Muscle of leg (tissue), 16 donors: ENCODE measurements at places on chromosomes 6 and 20. TPM values are rescaled to one million over a fixed set of nuclear protein-coding genes. Genes with fewer than 3 reads are reported as not detected.
A peak's percentile ranks its signal among the peaks of the same experiment; 100 is the strongest.

The DEFB118 gene
- polyA plus RNA-seq: not detected

The BHLHE23 gene
- not detected for polyA plus RNA-seq

The ADGRF1 gene
- not detected for polyA plus RNA-seq

The SPEF1 gene
- polyA plus RNA-seq: not detected

The HLA-G gene
- polyA plus RNA-seq: 3.4 TPM

The CRISP2 gene
- not detected for polyA plus RNA-seq

The MLN gene
- 4.9 TPM for polyA plus RNA-seq

DNA sequence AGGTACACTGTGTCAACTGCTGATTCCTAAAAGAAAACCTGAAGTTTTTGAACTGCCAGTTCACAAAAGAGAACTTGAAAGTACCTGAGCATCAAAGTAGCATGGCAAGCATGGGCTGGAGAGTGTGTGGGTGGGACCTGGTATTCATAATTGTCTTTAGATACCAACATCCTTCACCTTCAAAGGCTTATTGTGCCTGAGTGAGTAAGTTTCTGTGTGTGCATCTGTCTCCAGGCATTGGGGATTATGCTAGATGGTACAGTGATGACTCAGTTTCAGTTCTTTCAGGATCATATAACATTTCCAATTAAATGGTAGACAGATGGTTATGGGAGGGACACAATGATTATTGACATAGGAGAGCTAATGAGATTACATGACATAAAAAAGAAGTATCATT, 238.5 kb downstream of the ZFAND3 start:
- DNase-seq: no peak

DNA sequence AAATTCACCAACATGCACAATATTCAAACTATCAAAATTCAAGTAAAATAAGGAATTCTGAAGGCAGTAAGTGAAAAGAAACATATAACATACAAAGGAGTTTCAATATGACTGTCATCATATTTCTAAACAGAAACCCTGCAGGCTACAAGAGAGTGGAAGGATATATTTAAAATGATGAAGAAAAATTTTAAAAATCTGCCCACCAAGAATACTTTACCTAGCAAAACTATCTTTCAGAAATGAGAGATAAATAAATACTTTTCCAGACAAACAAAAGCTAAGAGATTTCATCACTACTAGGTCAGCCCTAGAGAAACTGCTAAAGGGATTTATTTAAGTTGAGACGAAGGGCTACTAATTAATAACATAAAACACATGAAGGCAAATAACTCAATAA, 73.8 kb upstream of the MANEA start:
- no peak for DNase-seq

DNA sequence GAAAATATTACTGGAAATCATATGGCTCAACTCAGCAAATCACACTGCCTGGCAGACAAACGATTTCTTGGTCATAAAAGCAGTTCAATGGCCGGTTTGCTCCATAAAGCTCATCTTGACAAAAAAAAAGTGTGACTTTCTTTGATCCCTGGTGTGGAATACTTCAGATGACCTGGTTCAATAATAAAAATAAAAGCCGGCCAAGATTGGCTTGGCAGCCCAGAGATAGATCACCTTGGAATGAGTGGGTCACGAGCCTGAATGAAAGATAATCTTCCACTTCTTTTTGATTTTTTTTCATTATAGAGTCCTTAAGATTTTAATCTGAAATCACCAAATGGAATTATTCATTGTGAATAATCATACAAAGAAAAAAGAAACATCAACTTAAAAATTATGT, 445.3 kb upstream of the CITED2 start:
- no peak for DNase-seq

- no peak for DNase-seq
Measured at GRCh38 chr20:45783656-45784294, 7.9 kb downstream of the WFDC3 start.

- DNase-seq: peak; percentile 12
Measured at GRCh38 chr20:54514028-54514607, 38.7 kb downstream of the DOK5 start.

- DNase-seq: no peak
Measured at GRCh38 chr20:3316136-3316535, 77.1 kb upstream of the SLC4A11 start.

DNA sequence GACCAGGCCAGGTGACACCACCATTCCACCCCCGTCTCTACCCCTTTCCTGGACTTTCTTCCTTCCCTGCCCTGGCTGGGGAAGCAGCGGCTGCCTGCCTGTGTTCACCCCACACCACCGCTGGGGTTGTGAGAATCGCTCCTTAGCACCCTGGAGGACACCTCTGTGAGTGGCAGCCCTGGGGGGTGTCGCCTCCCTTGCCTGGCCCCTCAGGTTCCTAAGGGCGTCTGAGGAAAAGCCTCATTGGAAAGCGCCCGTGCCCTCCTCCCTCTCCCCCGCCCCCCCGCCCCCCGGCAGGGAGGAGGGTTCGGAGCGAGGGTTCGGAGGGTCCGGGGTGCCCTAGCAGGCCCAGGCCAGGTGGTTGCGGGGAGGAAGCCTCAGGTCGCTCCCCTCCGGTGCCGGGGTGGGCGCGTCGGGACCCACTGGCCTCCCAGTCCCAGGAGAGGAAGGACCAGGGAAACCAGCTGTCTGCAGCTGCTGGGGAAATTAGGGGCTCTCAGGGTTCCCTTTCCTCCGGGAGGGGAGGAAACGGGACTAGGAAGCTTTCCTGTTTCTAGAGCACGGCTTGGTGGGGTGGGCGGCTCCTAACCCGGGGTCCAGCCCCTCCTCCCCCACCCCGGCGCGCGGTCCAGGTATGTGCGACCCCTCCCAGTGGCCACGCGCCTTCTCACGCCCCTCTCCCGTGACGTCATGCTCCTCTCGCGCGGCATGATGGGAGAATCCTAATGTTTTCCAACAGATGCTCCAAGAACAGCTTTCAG, at the start of gene PHACTR3:
PHACTR3 (plus strand) TSS at position 760 of the 761 bp plus-strand sequence. CDS start 475 bp downstream, outside the sequence.
- DNase-seq: peak; percentile 25

DNA sequence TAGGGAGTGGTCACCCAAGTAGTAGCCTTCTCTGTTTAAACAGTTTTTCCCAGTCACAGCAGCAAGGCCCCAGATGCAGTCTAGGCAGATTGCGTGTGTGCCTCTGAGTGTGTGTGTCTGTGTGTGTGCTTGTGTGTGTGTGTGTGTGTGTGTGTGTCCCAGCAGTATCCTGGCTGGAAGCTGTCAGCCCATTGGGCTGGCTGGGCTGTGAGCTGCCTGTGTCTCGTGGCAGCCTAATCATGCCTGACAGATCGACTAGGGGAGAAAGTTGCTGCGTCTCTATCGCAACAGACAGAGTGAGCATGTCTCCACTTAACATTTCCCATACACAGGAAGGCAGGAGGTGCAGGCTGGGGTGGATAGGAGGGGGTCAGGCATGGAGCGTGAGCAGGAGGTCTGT, 42.9 kb upstream of the LRFN2 start:
- peak; percentile 13 for DNase-seq

GRCh38 chr6:17998003-17998402, 10.6 kb upstream of the KIF13A start:
- DNase-seq: no peak

DNA sequence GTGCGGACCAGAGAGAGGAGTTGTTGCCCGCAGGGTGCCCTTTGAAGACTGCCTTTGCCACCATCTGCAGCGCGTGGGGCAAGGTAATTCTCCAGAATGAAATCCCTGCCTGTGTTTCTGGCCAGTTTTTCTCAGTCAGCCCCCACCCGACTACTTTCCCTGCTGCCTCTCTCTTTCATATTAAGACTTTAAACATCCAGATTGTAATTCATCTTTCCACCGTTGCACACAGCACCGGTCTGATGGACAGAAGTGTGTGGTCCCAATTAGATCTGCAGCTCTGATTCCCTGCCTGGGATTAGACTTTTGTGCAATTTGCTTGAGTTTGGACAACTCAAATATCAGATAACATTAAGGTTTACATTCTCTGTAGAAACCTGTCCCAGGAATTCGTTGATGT, 489.0 kb downstream of the QKI start:
- no peak for DNase-seq

- peak; percentile 85 for DNase-seq
Measured at GRCh38 chr6:53986165-53986720, 125.0 kb upstream of the MLIP start.

DNA sequence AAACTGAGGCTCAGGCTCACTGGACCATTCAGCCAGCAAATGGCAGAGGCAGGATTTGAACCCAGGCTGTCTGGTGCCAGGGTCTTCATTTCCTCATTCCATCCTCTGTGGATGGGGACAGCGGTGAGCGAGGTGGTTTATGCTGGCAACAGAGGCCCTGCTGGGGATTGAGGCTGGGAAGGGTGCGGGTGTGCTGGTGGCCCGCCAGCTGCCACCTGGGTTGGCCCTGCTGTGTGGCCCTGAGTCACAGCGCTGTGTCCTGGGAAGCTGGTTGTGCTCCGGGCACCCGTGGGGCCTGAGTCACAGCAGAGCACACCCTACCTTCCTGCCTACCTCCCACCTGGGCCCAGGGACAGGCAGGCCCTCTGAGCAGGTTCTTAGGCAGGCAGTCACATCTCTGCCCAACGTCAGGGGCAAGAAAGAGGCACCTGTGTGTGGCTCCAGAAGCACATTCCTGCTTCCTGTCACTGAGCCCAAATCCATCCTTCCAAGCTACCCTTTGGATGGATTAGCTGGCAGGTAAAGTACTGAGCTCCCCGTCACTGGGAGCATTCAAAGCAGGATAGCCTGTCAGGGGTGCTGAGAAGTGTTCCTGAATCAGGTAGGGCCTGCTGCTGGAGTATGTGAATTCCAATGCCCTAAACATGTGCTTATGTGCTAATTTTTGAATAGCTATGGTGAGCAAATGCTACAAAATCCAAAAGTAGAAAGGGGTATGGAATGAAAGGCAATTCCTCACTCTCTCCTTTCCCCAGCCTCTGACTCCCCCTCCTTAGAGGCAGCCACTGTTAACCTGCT, 53.9 kb downstream of the CEBPB start:
- DNase-seq: no peak

DNA sequence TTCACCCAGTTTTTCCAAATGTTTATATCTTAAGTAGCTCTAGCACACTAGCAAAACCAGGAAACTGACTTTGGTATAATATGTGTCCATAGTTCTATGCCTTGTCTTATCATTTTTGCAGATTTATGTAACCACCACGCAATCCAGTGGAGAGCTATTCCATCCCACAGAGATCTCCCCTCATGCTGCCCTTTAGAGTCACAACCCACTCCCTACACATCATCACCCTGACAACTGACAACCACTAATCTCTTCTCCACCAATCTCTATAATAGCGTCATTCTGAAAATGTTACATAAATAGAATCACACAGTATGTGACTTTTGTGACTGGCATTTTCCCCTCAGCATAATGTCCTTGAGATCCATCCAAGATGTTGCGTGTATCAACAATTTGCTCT, 29.1 kb downstream of the HLA-DRB5 start:
- DNase-seq: no peak

- peak; percentile 91 for DNase-seq
Measured at GRCh38 chr6:84052204-84052882, 18.8 kb downstream of the MRAP2 start.

GRCh38 chr6:154705471-154706113, 27.6 kb upstream of the SCAF8 start:
- no peak for DNase-seq

DNA sequence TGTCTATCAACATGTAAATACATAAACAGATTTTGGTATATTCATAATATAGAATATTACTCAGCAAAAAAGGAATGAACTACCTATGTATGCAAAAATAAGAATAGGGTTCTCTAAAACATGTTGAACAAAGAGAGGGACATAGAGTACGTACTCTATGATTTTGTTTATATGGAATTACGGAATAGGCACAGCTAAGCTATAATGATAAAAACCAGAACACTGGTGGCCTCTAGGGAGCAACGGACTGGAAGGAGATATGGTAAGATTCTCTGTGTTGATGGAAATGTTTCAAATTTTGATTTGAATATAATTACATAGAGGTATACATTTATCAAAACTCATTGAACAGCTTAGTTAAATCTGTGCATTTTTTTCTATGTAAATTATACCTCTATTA, 19.6 kb downstream of the ADGRG6 start:
- no peak for DNase-seq

- no peak for DNase-seq
Measured at GRCh38 chr6:167469101-167469500, 144.2 kb downstream of the TTLL2 start.

DNA sequence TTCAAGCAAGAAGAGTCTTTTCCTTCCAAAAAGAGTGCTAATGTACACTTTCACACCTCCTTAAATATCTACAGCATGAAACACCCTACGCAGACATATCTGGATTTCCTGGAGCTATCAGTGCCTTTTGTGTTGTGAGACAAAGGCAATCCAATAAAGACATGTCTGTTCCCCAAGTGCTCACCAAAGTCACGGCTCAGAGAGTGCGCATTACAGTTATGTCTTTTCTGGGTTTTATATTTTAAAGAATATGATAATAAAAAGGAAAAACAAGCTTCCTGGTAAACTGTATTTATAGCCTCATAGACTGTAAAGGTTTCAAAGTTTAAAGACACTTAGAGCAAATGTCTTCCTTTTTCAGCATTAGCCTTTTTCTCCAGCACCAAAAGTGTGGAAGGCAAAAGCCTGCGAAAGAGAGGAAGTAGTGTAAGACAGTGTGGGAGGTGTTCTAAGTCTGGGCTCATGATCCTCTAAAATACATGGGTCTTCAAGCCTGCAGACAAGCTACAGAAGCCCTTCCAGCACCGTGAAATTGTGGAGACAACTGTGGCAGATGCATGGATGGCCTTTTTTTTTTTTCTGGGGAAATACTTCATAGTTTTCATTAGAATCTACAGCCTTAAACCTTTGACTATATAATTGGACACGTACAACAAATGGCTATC, 135.0 kb upstream of the SLC35B3 start:
- DNase-seq: peak; percentile 15

DNA sequence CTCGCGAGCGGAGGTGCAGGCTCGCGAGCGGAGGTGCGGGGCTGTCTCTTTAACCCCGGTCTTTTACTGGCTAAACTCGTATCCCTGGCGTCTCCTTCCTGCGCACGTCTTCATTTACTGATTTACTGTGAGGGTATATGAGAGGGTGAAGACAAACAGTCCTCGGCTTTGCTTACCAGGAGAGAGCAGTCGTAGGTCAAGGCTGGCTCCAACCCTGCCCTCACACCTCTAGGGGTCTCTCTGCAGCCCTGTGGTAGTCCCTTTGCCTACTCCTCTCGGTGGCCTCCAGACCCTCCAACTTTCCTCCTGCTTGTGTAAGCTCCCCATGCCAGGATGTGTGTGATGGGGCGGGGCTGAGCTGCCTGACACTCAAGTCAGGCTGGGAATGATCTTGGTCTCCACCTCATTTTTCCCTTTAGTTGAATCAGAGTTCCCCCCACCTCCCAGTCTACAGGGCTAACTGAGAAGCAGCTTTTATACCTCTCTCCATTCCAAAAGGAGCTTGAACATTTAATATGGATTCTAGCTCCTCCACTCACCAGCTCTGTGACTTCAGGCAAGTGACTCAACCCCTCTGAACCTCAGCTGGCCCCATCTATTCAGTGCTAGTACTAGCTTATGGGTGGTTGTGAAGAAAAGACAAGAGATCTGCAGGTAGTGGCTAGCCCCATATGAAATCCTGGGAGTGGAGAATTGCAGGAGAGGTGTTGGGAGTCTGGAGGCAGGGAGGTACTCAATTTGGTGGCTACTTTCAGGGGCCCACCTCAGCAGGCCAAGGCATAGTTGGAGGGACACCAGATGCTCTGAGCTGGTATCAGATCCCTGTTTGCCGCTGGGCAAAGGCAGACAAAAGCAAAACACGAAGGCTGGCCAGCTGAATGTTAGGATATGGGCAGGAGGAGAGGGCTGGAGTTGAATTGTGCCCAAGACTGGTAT, 902 bp downstream of the SLC29A1 start:
- no peak for DNase-seq
